Stimulated activated CD8-positive, alpha-beta memory T cell treated with anti-CD3 and anti-CD28 coated beads, Interleukin-7, amount 100 ng/mL, for 48 hours (primary cell): ENCODE measurements at places on chromosomes 2 and 18.

DNA sequence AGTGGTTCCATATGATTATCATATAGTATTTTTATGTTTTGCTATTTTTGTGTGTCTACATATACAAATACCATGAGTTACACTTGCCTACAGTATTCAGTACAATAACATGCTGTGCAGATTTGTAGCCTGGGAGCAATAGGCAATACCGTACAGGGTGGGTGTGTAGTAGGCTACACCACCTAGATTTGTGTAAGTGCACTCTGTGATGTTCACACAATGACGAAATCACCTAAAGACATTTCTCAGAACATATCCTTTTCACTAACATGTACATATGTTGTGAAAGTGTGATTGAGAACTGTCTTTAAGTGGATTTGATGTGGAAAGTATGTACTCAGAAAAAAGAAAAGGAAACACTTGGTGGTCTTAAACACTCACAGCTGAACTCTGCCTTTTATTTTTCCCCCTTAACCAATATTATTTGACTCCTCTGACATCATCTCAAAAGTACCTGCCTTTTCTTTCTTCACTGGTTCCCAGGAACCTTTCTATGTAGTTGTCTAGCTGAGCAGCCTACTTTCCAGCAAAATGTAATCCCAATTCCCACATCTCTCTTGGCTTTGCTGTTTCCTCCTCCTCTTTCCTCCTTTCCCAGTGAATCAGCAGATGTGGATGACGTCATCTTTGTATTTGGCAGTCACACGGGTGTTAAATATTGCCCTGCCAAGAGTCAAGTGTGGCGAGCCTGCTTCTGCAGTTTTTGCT is 47.7 kb downstream of the OSBPL6 start:
- no peak for DNase-seq

- no peak for DNase-seq
These were observed 190.8 kb downstream of the SEPTIN10 start for GRCh38 chr2:109422758-109423500.

GRCh38 chr2:55910077-55910476 is 13.5 kb downstream of the EFEMP1 start:
- no peak for DNase-seq

DNA sequence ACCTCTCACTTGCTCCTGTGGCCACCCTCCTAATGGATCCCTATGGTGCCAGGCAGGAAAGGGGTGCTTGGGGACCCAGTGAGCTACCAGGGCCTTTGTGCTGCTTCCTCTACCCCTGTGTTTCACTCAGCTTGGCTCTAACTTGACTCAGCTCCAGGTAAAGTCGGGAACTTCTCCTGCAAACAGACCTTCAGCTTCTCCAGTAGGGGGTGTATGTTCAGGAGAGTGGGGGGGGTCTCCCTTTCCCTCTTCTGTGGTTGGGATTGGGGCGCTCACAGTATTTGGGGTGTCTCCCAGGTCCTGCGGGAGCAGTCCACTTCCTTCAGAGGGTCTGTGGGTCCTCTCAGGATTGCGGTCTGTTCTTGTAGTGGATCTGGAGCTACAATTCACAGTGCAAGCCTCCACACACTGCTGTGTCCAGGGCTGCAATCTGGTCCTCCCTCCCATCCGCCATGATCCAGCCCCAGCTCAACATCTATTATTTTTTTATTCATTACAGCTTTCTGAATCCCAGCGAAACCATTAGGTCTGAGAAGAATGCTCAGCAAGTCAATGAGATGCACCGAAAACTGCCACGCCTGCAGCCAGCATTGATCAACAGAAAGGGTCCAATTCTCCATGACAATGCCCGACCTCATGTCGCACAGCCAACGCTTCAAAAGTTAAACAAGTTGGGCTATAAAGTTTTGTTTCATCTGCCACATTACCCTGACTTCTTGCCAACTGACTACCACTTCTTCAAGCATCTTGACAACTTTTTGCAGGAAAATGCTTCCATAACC is 26.4 kb upstream of the SAP130 start:
- DNase-seq: no peak

DNA sequence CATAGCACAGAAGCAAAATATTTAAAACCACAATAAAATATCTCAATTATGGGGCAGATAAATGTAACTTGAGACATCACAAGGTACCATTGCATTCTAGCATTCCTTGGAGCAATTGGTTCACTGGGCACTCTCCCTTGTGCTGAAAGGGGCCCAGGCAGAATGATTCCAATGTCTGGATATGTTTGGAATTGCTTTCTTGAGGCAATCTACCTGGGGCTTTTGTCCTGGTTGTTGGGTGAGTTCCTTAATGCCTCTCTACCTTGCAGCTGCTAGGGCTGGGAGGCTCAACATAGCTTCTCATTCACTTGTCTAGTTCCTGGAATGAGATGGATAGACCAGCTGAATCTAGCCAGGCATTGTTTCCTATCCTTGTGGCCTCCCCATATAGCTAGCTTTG is 539.6 kb upstream of the FSHR start:
- DNase-seq: no peak

DNA sequence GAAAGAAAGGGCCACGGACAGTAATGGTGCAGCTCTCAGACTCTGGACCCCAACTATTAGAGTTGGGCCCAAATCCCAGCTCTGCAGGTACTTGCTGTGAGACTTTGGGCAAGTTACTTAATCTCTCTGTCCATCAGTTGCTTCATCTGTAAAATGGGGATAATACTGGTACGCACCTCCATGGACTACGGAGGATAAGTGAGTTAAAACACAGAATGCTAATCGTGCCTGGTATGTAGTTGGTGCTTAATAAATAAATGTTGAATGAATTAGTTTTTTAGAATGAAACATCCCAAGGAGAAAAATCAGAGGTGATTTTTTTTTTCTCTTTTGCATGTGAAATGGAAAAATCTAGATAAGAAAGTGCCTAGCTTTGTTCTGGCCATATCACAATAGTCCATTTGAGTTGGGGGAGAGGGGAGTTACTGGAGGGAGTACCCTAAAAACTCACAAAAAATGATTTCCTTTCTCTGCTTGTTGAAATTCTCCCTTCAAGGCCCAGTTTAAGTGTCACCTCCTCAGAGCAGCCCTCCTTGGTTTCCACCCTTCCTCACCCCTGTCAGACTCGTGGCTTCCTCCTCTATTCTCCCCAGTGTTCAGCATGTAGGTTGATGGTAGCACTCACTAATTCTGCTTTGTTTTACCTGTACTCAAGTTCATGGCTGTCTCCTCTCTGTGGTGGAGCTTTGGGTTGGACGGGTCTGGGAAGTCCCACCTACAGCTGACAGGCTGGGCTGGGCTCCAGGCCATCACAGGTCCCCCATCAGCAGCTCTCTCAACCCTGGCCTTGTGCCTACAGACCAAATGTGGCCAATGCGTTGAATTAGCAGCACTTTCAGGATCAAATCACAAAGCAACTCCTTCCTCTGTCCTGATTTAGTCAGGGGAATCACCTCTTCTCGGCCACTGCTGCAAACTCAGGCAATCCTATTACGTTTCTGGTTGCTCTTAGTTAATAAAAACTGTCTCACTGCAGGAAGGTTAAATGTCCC is 92.8 kb upstream of the TAF1B start:
- DNase-seq: no peak

GRCh38 chr2:13770279-13770678 is 862.2 kb upstream of the LRATD1 start:
- no peak for DNase-seq

DNA sequence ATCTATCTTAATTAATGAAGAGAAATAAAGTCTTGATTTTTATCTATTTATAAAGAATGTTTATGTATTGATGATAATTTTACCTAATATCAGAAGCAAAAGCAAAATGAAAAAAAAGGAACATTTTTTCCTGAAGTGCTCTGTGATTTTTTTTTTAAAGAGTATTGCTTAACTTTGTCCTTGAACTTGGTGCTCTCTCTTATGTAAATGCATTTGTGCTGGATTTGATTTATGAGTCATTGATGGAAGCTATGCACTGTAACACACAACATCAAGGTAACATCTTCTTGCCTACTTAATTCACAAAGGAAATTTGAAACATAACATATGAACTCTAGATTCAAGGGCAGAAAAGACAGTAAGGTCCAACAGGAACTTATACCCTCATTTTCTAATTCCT is 312.9 kb upstream of the CDH19 start:
- no peak for DNase-seq

DNA sequence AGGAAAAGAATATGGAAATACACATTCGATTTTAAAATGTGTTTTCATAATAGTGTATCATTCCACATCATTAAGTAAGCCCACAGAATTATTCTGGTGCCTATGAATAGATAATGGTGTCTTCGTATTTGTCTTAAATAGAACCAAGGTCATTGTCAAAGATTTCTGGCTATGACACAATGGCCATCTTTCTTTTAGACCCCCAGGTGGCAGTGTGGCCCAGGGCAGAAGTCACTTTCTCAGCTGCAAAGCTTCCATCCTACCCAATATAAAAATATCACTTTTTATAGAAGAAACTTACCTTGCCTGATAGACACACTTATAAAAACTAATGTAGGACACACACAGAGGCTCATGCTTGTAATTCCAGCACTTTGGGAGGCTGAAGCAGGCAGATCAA is 57.5 kb downstream of the ZRANB3 start:
- DNase-seq: no peak

DNA sequence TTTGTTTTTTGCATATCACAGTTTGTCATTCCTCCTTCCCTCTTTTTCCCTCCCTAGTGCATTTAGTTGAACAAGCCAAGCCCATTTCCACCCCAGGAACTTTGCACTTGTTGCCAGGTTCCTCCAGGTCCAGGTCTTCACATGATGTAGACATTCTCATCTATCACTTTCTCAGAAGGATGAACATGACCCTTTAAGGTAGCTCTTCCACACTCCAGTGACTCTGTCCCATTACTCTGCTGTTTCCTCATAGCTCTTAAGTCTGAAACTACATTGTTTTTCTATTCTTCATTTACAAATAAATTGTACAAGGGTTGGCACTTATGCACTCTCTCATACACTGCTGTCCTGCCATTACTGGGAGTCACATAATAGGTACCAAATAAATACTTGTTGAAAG is 6.1 kb downstream of the KYNU start:
- DNase-seq: no peak

DNA sequence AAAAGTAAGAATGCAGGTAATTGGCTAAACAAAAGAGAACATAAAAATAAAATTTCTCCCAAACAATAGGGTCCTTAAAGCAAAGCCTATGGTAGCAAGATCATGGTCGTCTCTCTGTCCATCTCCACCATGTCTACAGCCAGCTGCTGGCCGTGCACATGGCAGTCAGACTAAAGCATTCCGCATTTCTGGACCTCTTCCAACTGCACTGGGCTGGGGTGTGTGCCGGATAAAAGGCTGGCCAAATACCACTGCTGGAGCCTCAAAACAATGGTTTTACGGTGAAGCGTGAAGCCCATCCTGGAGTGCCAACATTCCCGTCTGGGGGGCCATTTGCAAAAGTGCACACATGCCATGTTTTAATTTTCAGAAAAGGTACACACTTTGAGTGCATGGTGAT is 74.8 kb upstream of the PIEZO2 start:
- DNase-seq: no peak

GRCh38 chr2:127288274-127288673 is 5.7 kb downstream of the ERCC3 start:
- no peak for DNase-seq

DNA sequence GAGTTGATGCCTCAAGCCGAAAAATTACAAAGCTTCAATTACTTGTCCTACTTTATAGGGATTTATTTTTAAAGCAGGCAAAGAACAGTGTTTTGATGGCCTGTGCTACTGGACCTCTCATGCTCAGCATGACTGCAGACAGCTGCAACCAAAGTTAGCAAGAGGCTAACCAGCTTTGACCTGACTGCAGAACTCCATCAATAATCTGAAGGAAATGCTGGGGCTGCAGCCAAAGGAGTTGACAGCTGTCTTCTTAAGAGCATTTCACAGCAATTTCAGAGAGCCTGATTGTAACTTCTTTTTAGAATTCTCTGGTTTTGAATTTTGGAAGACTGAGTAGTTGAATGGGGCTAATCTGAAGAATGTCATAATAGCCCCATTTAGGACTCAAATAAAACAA is 46.5 kb upstream of the SESTD1 start:
- no peak for DNase-seq

- DNase-seq: no peak
These were observed 23.3 kb downstream of the MAP3K19 start for GRCh38 chr2:135023886-135024485.

GRCh38 chr2:37870829-37871228 is 54.3 kb upstream of the RMDN2 start:
- no peak for DNase-seq

DNA sequence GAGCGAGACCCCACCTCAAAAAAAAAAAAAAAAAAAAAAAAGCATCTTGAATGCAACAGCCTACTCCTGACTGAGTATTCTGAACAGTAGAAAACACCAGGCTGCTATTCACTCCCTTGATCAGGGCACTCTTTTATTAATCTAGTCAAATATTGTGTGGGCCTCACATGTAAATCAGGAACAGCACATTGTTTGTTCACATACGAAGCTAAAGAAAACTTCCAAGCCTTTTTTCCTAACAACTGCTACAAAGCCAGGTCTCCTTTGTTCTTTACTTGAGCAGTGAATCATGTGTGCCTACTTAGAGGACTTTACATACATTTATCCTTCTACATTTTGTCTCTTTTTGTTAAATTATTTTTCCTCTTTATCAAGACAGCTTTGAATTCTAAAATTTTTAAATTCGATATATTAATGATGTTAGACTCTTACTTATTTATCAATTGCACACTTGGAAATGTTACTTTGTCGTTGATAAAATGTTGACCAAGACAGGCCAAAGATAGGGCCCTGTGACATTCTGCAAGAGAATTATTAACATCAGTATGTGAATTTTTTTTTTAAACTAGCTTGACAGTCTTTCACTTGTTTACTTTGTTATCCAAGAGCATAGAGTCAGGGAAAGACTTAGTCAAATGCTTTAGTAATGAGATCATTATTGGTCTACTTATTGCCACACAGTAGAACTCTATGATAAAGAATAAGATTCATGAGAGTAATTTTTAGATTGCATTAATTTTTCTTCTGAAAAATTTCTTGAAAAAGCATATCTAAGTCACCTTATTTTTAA is 13.2 kb downstream of the SPATS2L start:
- no peak for DNase-seq

GRCh38 chr2:67340133-67341011 is 56.8 kb upstream of the ETAA1 start:
- DNase-seq: no peak

- no peak for DNase-seq
These were observed 3.6 kb downstream of the ERFE start for GRCh38 chr2:238162251-238162845.

DNA sequence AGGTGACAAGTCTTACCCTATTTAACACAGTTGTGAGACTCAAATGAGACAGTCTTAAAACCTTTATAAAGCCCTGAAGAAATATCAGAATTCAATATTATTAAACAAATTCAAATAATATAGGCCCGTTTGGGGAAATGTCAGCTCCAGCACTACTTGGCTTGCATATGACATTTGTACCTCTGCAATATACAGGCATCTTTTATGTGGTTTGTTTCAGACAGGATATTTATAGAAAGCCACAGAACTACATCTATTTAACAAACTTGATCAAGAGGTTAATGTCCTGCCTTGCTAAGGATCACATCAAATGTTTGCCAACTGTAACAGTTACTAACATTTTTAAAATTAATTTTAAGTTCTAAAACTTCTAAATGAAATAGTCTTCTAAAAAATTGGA is 3.2 kb upstream of the MREG start:
- no peak for DNase-seq
